Stimulated activated CD8-positive, alpha-beta memory T cell treated with anti-CD3 and anti-CD28 coated beads, Interleukin-2, amount 100 ng/mL, for 1 hour (primary cell): ENCODE measurements at places on chromosomes 3 and 15.

- no peak for DNase-seq
Observed at GRCh38 chr15:34802371-34802770, 7.0 kb upstream of the ACTC1 start.

DNA sequence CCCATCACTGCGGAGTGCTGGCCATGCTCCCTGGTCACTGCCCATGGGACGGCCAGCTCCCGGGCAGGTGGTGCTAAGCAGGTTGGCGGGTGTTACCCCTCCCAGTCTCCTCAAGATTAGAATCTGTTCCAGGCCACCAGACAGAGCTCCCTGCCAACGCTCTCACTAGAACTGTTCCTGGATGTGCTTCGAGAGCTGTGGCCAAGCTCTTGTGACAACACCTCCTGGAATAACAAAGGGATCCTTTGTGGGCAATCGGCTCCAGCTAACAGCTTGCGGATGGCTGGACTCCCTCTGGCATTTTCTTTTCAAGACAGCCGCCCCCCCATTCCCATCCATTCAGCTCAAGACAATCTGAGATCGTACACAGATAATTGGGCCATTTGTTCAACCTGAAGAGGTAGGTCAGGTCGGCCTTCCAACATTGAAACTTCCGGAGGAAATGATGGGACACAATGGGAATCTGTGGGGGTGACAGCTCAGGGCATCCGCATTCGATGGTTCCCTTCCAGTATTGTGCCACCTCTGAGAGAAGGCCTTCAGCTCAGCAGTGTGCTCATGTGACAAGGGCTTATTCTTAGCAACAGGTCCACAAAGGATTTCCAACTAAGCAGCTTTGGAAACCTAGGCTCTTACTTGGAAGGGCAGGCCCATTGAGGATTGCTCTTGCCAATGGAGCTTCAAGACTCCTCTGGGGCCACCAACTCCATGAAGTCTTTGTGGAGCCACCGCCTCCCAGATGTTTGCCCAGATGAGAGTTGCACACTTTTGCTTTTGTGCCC, 11.6 kb upstream of the EPHB3 start:
- DNase-seq, result no peak

DNA sequence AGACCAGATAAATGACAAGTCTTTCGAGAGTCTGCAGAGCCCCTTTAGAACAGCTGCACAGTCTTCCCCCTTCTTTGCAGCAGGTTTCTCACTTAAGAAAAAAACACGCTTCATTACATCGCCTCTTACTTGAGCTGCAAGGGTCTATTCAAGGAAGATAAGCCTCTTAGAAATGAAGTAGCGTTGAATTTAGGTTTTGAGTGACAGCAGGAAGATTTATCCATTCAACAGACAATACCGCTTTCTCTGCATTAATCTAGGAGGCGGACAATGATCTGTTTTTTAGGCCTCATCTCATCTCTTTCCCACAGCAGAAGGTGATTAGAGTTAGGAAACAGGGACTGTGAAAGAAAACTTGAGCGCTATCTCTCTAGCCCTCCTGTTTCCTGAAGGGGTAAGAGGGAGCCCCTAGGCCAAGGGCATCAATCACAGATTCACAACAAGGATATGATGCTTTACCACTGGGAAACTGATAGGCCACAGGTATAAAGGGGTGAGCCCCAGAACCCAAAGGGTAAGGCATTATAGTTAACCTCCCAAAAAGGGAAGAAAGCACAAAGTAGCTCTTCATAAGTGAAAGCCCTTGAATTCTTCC, 84.3 kb downstream of the MECOM start:
- DNase-seq, result no peak

GRCh38 chr3:52454938-52455282, 494 bp upstream of the NISCH start:
- DNase-seq, result no peak

GRCh38 chr15:88852476-88852875, 42.9 kb downstream of the HAPLN3 start:
- no peak for DNase-seq

GRCh38 chr3:117404141-117404540, 694.6 kb downstream of the TUSC7 start:
- no peak for DNase-seq

DNA sequence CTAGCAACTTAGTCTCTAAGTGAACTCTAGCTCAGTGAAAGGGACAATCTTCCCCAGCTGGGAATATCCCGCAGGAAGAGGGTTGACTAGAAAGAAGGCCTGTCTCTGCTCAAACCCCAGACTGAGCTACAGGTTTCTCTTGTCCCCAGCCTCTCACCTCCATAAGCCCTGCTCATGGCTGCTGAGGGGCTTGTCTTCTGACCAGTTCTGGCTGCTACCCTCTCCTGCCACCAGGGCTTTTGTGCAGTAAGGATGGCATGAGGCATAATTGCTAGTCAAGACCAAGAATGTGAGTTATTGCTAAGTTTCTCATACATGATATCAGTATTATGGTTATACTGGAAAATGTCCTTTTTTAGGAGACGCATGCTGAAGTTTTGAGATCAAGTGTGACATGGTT, 21.3 kb downstream of the WDR53 start:
- no peak for DNase-seq

GRCh38 chr3:128448491-128448890, 18.2 kb downstream of the DNAJB8 start:
- DNase-seq, result no peak

GRCh38 chr3:71025010-71025409, 558.5 kb downstream of the FOXP1 start:
- DNase-seq, result no peak

GRCh38 chr3:65178703-65179102, 490.9 kb upstream of the ADAMTS9 start:
- DNase-seq, result no peak

DNA sequence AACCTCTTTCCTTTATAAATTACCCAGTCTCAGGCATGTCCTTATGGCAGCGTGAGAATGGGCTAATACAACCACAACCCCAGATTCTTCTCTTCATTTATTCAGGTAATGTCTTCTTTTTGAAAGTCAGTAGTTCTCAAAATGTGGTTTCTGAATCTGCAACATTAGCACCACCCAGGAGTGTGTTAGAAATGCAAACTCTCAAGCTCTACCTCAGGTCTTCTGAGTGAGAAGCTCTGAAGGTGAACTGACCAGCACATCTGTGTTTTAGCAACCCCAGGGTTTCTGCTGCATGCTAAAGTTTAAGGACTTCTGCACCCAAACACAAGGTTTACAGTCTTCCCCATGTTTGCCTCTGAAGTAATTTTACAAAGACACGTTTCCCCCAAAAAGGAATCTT, 22.3 kb upstream of the TRIM59 start:
- DNase-seq, result no peak

GRCh38 chr3:170714122-170714521, 128.2 kb upstream of the SLC7A14 start:
- no peak for DNase-seq

- no peak for DNase-seq
Observed at GRCh38 chr15:88246081-88246480, 10.5 kb downstream of the NTRK3 start.

DNA sequence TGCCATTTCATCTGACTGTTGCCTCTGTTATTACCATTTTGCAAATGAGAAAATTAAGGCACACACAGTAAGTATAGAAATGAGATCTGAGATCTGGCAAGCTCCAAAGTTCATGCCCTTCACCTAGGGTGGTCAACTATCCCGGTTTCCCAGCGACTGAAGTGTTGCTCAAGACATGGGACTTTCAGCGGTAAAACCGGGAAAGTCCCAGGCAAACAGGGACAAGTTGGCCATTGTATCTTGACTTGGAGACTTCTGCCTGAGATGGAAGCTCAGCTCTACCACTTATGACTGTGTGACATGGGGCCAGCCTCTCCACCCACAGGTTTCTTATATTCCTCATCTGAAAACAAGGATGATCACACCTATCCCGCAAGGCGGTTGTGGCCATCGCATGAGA, 55.6 kb upstream of the TPM1 start:
- DNase-seq, result no peak

GRCh38 chr3:100966049-100966491, 27.2 kb downstream of the ABI3BP start:
- DNase-seq, result no peak

DNA sequence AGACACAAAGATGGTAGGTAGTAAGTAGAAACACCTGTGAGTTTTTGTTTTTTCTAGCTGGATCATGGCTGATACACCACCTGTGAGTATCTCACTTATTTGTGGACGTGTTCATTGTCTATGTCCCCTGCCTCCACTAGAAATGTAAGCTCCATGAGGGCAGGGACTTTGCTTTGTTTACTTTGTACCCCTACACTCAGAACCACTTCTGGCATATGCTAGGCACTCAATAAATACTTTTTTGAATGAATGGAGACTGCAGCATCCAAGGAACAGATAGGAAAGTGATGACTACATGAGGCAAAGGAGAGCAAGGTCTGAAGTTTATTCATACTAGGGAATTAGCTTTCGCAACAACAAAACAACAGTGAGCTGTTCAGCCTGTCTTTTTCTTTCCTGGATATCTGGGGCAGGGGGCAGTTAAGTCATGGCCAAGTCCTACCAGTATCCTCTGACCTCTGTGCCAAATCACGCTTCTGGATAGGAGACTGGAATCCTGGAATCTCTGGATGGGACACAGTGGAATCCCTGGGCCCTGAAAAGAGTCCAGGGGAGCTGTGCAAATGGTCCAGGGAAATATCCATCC, 11.6 kb upstream of the EPB42 start:
- DNase-seq, result no peak

DNA sequence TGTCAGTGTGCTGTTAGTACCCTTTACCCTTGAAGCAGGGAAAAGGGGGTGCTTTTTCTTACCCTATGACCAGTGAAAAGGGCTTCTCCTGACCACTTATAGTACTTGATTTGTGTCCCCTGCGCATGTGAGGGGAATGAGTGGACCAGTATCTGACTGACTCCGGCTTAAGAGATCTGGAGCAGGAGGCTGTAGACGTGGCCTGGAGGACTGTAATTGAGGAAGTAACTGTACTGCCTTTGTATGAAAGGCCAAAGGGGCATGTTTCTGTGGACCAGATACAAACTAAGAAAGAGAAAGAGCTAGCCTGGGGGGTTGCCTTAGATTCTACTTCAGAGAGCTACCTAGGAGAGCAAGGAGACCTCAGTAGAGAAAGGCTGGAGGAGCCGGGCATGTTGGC, 89.9 kb upstream of the TBL1XR1 start:
- DNase-seq, result no peak

GRCh38 chr15:32041294-32041693, 11.0 kb downstream of the CHRNA7 start:
- DNase-seq, result no peak

GRCh38 chr3:149813367-149814281, 609 bp downstream of the RNF13 start:
- no peak for DNase-seq

DNA sequence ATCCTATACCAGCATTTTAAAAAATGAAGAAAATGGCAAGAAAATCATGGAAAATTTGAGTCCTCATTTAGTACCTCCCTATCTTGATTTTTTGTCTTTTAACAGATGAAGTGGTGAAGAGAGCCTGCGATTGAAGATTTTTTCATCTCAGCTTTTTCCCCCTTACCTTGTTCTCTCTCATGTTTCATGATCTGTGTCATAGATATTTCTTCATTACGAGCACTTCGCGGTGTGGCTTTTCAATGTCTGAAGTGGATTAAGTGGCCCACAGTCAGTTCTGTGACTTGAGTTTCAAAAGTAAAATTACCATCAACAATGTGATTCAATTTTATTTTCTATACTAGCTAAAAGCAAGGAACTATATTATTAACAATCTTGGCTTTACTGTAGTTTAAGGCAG, 147.2 kb downstream of the FNDC3B start:
- no peak for DNase-seq

GRCh38 chr3:153369561-153370374, 207.7 kb downstream of the RAP2B start:
- DNase-seq, result no peak

GRCh38 chr3:30510596-30510995, 95.8 kb upstream of the TGFBR2 start:
- DNase-seq, result no peak

DNA sequence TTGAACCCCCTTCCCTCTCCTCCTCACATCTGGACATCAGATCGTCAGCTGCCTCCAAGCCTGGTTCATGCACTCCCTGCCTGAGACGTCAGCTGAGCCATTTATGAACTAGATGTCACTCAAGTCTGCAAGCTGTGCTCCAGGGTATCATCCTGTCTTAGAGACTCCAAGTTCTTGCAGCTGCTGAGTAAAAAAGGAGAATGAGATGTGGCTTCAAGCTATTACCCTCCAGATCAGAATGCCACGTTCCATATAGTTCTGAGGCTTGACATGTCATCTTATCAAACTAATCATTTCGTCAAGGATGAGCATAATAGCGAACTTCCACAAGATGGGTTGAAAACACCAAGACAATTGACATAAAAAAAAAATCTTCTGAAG, 766.3 kb downstream of the TBL1XR1 start:
- DNase-seq, result no peak

DNA sequence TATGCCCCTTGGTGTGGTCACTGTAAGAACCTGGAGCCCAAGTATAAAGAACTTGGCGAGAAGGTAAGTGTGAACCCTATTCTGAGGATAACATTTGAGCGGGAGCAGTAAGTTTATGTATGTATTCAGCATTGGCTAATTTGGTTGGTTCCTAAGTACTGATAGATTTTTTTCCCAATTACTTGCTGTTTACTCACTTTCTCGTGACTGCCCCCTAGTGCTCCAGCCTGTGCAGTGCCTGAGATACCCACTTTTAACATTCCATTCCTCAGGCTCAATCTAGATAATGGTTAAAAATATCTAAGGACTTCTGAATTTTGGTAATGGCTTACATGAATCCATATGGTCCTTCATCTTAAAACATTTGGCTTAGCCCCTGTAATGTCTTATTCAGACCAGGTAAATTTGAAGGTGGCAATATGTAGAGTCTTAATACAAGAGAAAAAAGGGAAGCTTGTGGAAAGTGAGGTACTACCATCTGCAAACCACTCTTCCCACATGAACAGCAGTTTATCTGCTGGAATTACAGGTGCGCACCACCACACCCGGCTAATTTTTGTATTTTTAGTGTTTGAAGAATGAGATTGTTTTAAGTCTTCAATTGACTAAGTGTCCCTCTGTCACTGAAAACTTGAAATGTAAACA, 7.1 kb downstream of the ELL3 start:
- no peak for DNase-seq

- no peak for DNase-seq
Observed at GRCh38 chr3:172766241-172766640, 15.7 kb downstream of the ECT2 start.
